Activated T-cell treated with anti-CD3 and anti-CD28 coated beads, Interleukin-2, amount 50 U/mL, for 4 hours (primary cell): ENCODE measurements at places on chromosomes 11 and 22. TPM values are rescaled to one million over a fixed set of nuclear protein-coding genes. Genes with fewer than 3 reads are reported as not detected.

Gene CHRDL2
- not detected for total RNA-seq

Gene APOBEC3G
- 51.5 TPM for total RNA-seq

Gene LIF
- total RNA-seq, result 226 TPM

Gene CATSPER1
- not detected for total RNA-seq

Gene DENND6B
- total RNA-seq, result 1.3 TPM

Gene SLC25A18
- total RNA-seq, result not detected

Gene RASSF10
- total RNA-seq, result not detected

Gene JAM3
- total RNA-seq, result 12.8 TPM

Gene MOGAT2
- total RNA-seq, result not detected

Gene ANO3
- total RNA-seq, result not detected

Gene TENM4
- 0.30 TPM for total RNA-seq

Gene WT1
- total RNA-seq, result not detected

Gene MAJIN
- not detected for total RNA-seq

Gene OR51I1
- not detected for total RNA-seq

Gene YWHAH
- 63.0 TPM for total RNA-seq

Gene DDX6
- 121 TPM for total RNA-seq

Gene MMP11
- total RNA-seq, result 2.2 TPM
